Foreskin keratinocyte (primary cell): ENCODE measurements at places on chromosomes 6 and 20.

GRCh38 chr6:25311331-25311840, 32.2 kb downstream of the CARMIL1 start:
- peak; percentile 37 for DNase-seq

DNA sequence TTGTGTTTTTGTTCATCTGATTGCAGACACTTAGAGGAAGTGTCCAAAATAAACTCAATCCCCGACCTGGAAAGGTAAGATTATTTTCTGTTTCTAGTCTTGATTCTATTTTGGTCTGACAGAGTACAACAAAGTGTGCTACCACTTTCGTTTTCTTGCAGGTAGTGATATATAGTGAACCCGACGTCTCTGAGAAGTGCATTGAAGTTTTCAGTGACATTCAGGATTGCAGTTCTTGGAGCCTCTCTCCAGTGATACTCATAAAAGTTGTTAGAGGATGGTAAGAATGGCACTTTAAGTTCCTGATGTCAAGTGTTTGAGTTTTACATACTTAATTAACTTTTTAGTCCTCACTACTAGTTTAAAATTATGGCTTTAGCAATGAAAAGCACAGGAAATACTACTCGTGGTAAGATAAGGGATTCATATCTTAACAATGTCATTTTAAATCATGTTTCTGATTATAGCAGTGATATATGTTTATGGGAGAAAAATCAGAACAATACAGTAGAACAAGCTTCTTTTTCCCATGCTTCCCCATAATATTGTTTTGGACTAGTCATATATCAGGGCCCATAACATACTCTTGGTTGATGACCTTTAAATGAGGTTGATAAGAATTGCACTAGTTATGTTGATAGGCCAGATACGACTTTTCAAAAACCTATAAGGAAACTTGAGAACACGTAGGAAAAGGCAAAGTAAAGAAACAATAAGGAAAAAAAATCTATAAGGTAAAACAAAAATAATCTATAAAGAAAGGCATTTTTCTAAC, 104.0 kb downstream of the RTN4IP1 start:
- DNase-seq: peak; percentile 56

GRCh38 chr20:53183181-53183580, 211.0 kb downstream of the TSHZ2 start:
- no peak for DNase-seq

GRCh38 chr6:102126488-102126887, 733.0 kb downstream of the GRIK2 start:
- DNase-seq: no peak

DNA sequence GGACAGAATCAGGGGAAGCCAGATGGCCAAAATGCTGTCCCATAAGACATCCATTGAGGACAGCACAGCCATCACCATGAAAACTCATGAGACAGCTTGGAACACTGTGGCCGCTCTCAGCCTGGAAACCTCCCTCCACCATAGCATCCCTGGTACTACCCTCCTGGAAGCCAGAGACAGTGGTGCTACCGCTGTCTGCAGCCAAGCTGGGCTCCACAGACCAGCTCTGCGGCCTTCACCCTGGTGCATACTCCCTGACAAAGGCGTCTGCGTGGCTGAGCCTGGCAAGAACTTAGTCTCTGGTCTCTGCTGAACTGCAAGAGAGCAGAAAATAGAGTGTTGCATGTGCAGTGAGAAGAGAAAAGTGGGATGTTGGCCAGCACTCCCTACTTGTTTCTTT, 558.0 kb downstream of the C6orf118 start:
- no peak for DNase-seq

- DNase-seq: no peak
Measured at GRCh38 chr6:3937438-3937837, 88.3 kb downstream of the FAM50B start.

- peak; percentile 42 for DNase-seq
Measured at GRCh38 chr6:153092082-153093013, 38.7 kb downstream of the RGS17 start.

- DNase-seq: peak; percentile 98
Measured at GRCh38 chr6:37242429-37243052, 15.0 kb upstream of the TBC1D22B start.

GRCh38 chr20:24402188-24402587, 67.2 kb upstream of the SYNDIG1 start:
- DNase-seq: no peak

- no peak for DNase-seq
Measured at GRCh38 chr6:47170617-47170947, 128.4 kb upstream of the ADGRF1 start.

GRCh38 chr6:10585209-10585845, 64.2 kb downstream of the GCNT2 start:
- no peak for DNase-seq

DNA sequence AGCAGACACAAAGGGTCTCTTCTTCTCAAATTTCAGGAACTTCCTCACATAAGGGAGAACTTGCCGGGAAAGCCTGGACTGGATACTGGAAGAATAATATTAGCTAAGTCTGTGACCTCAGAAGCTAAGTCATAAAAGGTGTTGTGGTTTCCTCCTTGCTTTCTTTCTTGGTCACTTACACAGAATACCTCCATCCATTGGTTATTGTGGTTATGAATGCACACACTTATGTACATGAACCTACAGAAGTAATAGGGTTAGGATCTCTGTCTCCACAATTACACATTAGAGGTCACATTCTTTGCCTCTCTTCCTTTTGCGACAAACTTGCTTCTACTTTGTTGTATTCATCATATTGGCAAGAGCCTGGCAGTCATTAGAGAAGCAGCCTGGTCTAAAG, 40.4 kb downstream of the ZNF391 start:
- DNase-seq: no peak

DNA sequence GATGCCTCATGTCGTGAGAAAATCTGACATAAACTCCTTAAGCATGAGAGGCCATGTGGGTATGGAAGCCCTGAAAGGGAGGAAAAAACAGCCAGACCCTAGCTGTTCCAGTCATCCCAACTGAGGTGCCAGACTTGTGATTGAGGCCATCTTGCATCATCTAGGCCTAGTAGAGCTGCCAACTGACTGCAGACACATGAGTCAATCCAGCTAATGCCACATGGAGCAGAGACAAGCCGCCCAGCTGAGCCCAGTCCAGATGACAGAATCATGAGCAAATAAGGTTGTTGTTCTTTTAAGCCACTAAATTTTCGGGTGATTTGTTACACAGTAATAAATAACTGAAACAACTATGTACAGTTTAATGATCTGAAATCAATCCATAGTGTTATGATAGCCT, 680.9 kb downstream of the MAFB start:
- peak; percentile 60 for DNase-seq

GRCh38 chr6:36368921-36369865, 18.3 kb downstream of the ETV7 start:
- DNase-seq: peak; percentile 65

GRCh38 chr20:46683939-46684750, 5.1 kb downstream of the TP53RK start:
- DNase-seq: peak; percentile 59

- no peak for DNase-seq
Measured at GRCh38 chr20:50968289-50968688, 9.7 kb downstream of the MOCS3 start.

- DNase-seq: no peak
Measured at GRCh38 chr6:123418071-123418470, 218.7 kb downstream of the TRDN start.

GRCh38 chr6:32668226-32668747, 1.8 kb upstream of the HLA-DQB1 start:
- peak; percentile 77 for DNase-seq

DNA sequence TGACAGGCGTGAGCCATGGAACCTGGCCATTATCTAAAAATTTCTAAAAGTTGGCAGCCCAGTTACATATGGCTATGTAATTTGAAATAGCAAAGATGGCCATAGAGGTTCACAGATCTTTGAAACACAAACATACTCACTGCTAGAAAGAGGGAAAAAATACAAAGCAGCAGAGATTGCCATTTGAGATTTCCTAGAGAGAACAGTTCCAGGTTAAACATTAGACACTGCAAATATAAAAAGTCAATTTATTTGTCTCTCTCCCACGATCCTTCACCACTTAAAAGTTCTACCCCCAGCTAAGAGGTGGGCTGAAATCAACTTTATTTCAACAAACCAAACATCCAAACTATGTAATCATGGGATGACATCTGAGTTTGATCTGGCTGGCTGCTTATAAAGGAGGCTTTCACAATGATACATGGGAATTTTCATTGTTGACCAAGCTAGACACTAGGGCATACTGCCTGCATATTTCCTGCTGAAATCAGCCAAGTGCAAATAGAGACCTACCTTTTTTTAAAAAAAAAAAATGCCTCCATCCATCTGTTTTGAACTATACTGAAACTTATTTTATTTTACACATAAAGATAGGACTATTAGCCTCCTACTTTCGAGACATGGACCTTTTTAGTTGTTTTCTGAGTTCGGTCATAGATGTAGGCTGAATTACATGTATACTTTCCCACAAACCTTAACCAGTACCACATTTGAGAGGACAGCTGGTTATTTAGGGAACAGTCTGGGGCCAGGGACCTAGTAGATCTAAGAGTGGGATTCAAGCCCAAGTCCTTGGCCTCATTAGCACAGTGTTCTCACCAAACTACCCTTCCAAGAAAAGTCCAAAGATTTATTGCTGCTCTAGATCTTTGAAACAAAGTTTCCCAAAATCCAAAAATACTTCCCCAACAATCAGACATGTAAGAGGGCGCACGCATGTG, 16.6 kb downstream of the DCDC2 start:
- DNase-seq: no peak

DNA sequence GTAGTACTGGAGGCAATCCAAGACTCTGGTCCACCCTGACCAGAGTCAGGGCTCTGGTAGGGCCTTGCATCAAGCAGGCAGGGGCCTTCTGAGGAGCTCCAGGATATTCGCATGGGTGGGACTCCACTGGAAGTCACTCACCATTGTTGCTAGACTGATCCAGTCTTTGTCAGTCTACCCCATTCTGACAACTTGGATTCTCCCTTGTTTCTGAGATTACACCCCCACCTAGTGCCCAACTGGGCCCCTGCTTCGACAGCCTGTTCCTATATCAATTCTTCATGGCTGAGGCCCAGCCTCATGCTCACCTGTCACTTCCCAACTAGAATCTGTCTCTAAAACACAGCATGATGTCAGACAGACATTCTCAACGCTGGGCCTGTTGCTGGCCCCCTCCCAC, 5.2 kb downstream of the SLC35D3 start:
- no peak for DNase-seq

DNA sequence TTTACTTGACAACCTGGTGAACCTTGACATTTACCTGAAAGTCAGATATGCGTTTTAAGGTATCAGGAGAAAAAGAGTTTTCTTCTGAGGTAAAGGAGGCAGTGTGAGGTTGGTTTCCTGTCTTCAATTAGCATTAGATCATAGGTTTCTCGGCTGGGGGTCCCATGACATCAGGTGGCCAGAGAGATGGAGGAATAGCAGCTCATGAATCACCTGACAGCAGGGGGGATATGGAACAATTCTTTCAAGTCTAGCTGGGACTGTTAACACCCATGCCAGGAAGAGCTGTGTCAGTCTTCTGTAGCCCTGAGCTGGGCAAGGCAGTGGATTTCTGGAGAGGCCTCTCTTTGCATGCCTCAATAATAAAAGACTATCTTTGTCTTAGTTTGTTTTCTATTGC, 108.0 kb upstream of the TMEM170B start:
- no peak for DNase-seq

DNA sequence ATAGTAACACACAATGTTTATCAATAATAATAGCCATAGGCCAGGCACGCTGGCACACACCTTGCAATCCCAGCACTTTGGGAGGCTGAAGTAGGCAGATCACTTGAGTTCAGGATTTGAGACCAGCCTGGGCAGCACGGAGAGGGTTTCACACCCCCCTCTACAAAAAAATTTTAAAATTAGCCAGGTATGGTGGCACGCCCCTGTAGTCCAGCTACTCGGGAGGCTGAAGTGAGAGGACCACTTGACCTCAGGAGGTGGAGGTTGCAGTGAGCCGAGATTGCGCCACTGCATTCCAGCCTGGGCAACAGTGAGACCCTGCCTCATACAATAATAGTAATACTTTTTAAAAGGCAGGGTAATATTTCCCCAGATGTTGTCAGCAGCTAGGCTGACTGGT, 7.9 kb upstream of the MAPRE1 start:
- no peak for DNase-seq

- DNase-seq: no peak
Measured at GRCh38 chr20:36340593-36340990, 34.5 kb downstream of the DLGAP4 start.

GRCh38 chr6:97669191-97670031, 386.4 kb upstream of the MMS22L start:
- DNase-seq: no peak

GRCh38 chr6:71289039-71289801, 609 bp downstream of the OGFRL1 start:
- no peak for DNase-seq

GRCh38 chr20:39342463-39342862, 380.3 kb downstream of the DHX35 start:
- no peak for DNase-seq

GRCh38 chr20:4134861-4135379, 119.6 kb upstream of the RNF24 start:
- no peak for DNase-seq

DNA sequence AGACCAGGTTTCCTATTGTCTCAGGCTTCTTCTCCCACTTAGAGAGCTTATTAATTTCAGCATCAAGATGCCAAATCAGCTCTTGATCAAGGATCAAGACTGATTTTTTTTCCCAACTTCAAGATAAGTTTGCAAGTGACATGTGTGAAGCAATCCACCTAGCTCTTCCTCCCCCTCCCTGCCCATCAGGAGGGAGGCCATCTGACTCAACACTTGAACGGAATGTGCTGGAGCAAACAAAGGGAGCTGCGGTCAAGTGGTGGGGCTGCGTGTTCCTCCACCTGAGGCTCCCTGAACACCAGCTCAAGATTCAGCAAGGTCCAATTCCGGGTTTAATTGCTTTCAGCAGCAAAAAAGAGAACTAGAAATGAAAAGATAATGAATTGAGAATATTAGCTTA, 38.7 kb downstream of the TTI1 start:
- peak; percentile 69 for DNase-seq

DNA sequence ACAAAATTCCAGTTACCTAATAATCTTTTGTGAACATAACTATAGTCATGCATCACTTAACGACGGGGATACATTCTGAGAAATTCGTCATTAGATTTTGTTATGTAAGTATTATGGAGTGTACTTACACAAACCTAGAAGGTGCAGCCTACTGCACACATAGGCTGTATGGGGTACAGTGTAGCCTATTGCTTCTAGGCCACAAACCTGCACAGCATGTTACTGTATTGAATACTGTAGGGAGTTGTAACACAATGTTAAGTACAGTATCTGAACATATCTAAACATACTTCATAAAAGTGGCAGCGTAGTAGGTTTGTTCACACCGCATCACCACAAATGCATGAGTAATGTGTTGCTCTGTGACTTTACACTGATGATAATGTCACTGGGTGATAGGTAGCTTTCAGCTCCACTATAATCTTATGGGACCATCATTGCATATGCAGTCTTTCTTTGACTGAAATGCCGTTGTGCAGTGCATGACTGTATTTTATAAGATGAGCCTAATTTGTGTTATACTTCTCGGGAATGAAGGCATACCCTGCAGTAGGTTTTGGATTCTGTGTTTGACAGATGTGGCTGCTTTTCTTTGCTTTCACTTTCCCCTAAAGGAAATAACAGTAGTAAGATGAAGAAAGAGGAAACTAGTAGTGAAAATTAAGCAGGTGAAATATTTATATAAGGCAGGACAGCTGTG, 365.6 kb downstream of the FARS2 start:
- DNase-seq: no peak

- peak; percentile 83 for DNase-seq
Measured at GRCh38 chr6:90885611-90886056, 298.8 kb upstream of the MAP3K7 start.
